ENCODE measurements at places on chromosomes 5 and 9.

DNA sequence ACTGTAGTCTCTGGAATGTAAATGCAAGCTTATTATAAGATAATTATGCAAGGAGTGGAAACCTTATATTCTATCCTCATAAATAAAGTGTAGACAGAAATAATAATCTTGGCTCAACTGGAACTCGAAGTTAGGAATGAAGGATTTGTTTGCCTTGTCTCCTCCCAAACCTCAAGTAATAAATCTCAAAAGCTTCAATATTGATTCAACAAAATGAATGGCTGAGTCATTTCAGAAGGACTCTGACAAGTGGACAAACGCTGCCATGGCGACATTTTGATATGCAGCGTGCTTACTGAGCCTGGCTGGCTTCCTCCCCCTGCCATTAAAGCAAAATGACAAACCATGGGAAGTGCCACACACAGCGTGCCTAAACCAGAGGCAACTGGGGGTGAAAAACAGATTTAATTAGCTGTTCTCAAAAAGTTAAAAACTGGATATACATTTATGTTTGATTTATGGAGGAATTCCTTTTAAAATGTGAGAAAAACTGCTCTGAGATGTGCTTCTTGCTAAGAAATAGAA lies 10.5 kb upstream of the ADGRV1 start:
- no peak for DNase-seq

DNA sequence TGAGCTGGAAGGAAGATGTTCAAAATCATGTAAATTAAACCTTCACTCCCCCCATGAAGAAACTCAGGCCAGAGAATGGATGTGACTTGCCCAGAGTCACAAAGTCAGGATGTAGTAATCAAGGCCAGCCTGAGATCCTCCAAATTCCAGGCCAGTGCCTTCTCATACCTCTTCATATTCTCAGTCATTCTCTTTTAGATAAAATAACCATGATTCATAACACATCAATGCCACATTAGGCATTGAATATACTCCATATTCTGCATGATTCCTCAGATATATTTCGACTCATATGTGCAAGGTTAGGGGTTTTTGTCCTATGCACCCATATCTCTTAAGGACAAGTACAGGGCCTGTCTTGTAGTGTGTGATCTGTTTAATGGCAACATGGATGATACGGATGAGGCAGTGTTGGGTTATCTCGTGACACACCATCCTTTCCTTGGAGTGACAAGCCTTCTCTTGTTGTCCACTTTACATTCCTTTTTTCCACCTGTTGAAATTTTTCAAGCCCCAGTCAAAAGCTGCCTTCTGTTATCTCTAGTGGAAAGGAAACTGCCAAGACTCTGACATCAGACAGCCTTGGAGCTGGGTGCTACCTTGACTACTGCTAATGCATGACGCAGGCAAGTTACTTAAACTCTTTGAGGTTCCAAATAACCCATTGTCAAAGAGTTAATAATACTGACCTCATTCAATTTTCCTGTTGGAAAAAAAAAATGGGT lies 227.5 kb upstream of the NR4A3 start:
- DNase-seq: no peak

DNA sequence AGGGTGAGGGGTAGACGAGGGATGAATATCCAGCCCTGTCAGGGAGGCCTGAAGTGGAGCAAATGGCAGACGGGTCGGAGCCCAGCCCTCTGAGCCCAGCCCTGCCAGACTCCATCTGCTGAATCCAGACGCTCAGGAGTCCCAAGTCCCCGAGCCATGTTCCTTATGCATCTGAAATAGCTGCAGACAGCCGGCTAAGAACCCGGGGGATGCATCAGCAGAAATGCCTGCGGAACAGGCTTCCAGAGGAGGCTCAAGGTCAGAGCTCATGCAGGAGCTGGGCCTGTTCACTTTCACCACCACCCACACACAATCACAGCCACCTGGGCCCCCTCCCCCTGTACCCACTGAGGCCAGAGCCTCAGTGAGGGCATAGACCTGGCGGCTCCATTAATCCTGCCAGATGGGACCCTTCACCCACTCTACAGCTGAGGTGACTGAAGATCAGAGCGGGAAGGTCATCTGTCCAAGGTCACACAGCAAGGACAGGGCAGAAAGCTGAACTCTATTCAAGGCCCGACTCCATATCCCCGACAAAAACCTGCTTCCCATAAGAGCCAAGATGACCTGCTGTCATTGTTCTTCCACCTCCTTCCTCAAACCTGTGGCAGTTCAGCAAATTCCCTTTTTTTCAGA lies 24.4 kb upstream of the AKNA start:
- no peak for DNase-seq

DNA sequence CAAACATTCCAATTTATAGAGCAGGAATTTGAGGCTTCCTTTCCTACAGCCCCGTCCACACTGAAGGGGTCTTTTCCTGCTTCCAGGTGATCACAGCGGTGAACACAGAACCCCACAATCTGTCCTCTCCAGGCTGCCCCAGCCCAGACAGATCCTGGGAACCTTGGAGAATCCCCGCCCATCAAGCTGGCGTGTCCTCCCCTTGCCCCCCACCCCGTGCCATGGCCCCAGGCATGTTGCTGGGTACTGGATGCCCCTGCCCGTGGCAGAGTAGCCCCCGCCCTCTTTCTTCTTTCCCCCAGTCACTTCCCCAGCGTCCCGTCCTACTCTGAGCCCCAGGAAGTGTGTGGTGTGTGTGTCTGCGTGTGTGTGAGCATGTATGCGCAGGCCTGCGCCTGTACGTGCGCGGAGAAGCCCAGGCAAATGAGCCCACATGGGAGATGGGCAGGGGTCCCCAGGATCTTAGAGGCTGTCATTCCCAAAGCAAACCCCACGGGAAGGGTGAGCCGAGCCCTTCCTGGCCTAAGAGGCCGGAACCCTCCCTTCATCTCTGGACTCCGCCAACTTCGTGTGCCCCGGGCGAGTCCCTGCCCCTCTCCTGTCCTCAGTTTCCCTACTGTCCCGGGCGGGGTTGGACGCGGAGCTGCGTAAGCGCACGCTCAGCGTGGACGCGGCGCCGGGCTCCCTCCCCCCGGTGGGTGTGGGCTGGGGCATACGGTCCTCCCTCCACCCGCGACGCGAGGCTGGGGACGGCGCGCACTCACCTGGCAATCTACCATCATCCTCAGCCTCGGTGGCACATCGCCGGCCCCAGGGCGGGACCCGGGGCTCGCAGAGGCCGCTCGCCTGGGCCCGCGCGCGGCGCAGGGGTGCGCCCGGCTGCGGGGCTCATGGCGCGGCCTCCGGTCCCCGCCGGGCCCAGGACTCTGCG lies 15.2 kb downstream of the GBGT1 start:
- peak; percentile 39 for DNase-seq

- no peak for DNase-seq
These were observed 51.2 kb downstream of the SGCD start for GRCh38 chr5:156378159-156378558.

- no peak for DNase-seq
These were observed 15.7 kb upstream of the AGXT2 start for GRCh38 chr5:35063414-35063813.

DNA sequence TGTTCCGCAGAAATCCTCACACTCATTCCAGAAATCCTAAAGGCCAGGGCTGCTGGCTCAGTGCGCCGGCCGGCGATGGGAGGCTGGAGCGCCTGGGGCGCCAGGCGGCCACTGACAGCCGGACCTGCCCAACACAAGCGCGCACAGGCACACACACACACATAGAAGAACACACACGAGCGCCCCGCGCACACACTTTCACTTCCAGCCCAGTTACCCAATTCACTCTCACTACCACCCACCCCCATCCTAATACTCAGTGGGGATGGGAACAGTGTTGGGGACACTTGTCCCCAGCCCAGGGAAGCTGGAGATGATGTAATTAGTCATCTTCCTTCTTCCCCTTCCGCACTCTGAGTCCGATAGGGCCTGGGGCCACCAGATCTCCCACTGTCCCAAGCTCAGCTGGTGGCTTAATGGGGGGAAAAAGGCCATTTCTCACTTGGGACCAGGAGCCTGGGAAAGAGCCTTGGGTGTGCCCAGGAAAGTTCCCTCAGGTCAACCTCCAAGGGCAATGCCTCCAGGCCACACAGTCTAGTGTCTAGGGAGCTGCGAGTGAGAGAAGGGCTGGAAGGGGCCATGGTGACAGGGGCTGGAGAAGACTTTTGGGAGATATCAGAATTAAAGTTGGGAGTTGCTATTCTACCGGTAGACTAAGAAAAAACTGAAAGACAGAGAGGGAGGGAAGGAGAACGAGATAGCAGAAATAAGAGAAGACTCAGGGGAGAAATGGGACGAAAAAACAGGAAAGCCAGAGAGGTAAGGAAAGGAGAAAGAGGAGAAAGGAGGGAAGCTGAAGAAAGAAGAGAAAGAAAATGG lies 1.7 kb downstream of the EBF1 start:
- DNase-seq: no peak

DNA sequence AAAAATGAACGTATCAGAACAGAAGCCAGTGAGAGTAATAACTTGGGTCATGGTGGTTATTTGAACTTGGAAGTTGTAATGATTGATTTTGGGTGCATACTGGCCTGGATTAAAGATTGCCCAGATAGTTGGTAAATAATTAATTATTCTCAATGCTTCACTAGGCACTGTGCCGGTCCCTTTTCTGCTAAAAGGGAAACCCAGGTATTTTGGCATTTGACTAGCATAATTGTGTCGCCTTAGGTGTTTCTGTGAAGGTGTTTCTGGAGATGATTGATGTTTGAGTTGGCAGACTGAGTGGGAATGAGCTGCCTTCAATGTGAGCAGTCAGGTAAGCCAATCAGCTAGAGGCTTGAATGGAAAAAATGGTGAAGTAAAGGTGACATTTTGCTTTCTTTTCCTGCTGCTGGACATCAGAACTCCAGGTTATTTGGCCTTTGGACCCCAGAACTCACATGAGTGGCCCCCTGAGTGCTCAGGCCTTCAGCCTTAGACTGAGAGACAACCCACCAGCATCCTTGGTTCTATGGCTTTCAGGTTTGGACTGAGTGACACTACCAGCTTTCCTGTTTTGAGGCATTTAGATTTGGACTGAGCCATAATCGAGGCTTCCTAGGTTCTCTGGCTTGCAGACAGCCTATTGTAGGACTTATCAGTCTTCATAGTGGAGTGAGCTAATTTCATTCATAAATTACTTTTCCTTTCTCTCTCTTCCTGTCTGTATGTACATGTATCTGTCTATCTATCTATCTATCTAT lies 120.7 kb upstream of the PAPPA start:
- no peak for DNase-seq

DNA sequence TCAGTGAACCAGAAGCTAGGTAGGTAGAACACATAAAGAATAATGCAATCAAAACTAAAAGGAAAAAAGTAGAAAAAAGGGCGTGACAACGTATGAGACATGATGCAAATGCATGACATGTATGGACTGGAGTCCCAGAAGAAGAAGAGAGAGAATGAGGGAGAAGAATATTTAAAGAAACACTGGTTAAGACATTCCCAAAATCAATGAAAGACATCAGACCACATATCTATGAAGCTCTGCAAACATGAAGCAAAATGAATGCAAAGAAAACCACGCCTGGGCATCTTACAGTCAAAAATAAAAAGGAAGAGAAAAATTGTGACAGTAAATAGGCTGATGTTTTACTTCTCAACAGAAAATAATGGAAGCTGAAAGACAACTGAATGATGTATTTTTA lies 23.8 kb upstream of the NKD2 start:
- DNase-seq: no peak

DNA sequence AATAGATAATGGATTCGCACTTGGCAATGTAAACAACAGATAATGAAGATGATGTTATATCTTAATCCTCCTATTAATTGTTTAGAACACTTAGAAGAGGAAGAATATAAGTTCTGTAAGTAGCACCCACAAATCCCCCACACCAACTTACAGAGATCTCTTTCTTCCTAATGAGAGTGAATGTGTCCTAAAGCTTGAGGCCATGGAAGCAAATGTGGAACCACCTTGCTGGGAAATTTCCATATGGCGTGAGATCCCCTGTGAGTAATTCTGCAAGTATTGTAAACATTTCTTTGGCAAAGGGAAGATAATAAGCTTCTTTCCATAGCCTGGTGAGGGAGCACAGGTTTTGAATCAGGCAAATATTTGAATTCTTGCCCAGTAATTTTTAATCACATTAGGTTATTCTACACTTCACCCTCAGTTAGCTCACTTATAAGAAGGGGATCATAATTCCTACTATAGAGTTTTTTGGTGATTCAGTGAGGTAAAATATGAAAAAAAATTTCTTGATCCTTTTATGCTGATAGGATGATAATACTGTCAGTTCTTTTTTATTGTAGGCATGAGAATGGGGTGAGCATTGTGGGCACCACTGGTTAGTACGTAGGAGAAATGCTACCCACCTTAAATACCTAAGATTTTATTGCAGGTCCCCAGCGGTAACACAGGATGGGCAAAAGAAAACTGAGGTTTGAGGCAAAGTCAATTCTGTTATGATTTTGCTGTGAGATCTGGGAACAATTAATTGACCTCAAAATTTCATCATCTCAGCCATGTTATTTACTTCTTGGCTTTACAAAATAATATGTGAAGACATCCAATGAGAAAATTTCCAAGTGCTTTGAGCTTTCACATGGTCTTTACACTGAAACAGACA lies 574.8 kb downstream of the PSAT1 start:
- no peak for DNase-seq

DNA sequence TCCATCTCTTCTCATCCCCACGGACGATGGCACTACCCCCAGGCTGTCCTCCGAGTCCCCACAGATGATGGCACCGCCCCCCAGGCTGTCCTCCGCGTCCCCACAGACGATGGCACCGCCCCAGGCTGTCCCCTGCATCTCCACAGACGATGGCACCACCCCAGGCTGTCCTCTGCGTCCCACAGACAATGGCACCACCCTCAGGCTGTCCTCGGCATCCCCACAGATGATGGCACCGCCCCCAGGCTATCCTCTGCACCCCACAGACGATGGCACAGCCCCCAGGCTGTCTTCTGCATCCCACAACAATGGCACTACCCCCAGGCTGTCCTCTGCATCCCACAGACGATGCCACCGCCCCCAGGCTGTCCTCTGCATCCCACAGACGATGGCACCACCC lies 57.4 kb upstream of the PTCH1 start:
- no peak for DNase-seq

GRCh38 chr5:61614606-61615005 lies 282.5 kb downstream of the ZSWIM6 start:
- no peak for DNase-seq

DNA sequence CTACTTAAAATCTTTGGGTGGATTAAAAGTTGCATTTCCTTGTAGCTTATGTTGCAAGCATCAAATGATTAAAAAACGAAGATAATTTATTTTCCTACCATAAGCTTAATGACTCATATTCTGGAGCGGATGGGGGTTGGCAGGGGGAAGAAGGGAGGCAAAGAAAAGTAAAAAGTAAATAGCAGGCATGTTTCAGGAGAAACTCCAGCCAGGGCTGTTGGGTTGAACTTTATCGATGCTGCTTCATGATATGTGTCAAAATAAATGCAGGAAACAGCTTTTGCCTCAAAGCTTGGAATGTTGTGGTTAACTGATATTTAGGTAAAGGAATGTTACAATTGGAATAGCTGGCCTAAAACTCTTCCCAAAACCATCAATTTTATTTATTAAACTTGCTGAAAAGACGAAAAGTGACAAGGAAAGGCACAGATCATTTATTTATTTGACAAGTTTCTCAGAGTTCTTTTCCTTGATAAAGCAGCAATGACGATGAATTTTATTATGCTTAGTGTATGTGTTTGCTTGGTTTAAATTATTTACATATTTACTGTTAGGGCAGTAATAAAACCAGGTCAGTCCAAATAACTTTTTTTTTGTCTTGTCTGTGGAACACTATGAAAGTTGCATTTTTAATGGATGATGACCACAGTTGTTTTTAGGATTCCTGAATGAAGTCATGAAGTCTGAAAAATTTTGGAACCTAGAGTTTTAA lies 177.9 kb downstream of the PCSK1 start:
- no peak for DNase-seq

- DNase-seq: no peak
These were observed 72.5 kb upstream of the PCA3 start for GRCh38 chr9:76691517-76692313.

- no peak for DNase-seq
These were observed 179.6 kb downstream of the GNAQ start for GRCh38 chr9:77851882-77852595.
